ENCODE measurements at places on chromosomes 3 and 15.

DNA sequence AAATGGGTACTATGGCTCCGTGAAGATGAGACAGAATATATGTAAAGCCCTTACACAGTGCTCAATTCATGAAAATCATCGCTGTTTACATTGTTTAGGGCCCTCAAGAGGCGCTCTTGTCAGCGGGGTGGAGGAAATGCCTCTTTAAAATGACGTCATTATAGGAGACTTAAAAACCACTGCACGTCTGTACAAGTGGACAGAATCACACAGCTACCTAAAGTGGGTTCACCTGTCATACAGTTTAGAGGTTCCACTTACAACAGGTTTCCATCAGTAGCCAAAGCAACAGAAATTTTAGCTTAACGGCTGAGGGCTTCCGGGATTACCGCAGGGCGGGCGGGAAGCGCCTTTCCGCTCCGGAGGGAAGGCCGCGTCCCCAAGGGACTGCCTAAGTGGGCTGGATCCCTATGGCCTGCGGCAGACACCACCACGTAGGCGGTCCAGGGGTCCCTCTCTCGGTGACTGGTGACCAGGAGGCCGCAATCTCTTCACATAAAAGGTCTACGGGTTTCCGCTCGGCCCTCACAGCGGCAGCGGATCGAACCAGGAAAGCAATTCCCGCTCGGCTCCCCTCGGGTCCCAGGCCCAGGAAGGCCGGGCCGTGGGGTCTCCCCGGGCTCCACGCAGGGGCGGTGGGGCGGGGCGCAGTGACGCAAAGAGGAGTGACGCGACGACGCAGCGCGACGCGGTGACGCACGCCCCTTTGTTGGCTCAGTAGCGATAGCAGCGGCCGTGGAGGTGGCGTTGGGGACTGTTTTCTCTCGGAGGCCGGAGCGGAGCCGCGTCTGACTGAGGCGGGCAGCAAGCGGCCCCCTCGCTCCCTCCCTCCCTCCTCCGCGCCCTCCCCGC is at the start of gene ARIH1:
Gene ARIH1, plus strand, starts transcription at position 717 of the 852 bp plus-strand sequence. CDS start 310 bp downstream, outside the sequence.
- peak; percentile 98 for DNase-seq

DNA sequence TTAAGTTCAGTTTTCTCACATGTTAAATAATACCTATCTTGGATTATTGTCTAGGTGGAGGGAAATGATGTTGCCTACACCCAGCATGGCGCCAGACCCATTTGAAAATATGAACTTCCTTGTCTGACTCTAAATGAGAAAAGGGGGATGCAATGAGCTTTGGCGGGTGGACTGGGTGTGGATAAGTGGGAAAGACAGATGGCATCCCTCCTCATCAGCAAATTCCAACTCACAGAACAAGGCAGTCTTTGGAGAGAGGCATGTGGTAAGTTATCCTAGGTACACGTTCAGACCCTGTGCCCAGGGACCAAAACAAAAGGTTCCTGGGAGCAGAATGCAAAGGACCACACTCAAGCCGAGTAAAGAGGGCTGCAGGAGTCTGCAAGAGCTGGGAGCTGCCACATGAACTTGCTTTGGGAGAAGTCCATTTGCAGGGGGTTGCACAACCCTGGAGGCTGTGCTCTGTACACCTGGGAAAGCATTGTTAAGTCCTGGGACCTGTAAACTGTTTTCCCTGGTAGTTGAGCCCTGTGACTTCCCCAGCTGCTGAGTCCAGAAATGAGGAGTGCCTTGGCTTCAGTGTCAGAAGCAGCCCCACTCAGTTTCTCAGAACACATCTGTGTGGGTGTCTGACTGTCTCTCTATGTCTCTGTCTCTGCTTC is 102.3 kb upstream of the TPM1 start:
- no peak for DNase-seq

- DNase-seq: no peak
These were observed 51.8 kb downstream of the ATP8B4 start for GRCh38 chr15:50067254-50067653.

DNA sequence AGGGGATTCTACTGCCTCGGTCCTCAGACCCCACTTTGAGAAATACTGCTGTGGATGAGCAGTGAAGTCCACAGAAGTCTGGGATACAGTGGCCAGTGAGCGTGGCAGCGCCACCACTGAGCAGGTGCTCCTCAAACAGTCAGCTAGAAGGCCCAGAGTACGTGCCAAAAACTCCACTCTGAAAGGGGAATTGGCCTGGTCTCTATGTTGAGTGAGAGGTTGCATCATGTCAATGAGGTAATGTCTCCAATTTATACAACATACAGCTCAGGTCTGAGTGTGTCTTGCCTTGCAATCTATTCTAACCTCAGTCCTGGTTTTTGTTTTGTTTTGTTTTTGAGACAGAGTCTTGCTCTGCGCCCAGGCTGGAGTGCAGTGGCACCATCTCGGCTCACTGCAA is 53.3 kb upstream of the ETV5 start:
- DNase-seq: no peak

- DNase-seq: no peak
These were observed 40.9 kb upstream of the CLSTN2 start for GRCh38 chr3:139893963-139894642.

DNA sequence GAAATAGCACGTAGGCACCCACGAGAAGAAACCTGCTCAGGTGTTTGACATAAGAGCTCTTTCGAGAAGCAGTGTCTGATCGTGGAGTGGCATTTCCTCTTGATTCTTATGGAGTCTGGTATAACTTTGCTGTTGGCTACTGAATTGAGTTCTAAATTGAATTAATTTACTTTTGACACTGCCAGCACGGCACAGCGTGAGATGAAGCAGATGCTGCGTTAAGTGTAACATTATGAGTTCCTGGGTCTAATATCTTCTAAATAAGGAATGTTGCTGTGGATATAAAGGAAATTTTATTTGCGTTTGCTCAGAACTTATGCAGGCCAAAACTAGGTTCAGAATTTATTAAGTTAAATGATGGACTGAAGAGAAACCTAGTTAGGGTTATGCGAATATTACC is 919.9 kb downstream of the TUSC7 start:
- no peak for DNase-seq

DNA sequence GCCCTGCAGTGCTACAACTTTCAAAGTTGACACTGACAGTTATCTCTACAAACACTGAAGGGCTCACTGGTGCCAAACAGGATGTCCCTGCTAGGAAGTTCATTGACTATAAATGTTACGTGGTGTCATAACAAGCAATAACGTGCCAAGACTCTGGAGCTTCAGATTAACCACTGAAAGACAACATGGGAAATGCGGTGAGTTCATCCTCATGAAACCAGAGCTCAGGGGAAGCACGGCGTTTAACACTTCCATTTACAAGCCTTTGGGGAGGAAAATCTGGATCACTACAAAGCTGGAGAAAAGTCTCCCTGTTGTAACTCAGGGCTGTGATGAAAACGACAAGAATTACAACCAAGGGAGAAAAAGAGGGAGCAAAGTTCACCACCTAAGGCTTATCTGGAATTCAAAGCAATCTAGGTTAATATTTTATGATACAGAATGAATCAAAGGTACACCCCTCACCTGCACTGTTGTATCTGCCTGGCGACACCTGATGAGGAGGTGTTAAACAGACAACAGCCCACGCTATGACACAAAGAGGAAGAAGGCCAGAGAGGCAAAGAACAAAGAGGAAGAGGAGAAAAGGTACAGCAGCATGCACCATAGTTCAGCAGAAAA is 27.0 kb downstream of the SHQ1 start:
- DNase-seq: no peak

All from nephron progenitor cell (in vitro differentiated cells).